Sigmoid colon (tissue), 7 donors: ENCODE measurements at places on chromosomes 3 and 15.

DNA sequence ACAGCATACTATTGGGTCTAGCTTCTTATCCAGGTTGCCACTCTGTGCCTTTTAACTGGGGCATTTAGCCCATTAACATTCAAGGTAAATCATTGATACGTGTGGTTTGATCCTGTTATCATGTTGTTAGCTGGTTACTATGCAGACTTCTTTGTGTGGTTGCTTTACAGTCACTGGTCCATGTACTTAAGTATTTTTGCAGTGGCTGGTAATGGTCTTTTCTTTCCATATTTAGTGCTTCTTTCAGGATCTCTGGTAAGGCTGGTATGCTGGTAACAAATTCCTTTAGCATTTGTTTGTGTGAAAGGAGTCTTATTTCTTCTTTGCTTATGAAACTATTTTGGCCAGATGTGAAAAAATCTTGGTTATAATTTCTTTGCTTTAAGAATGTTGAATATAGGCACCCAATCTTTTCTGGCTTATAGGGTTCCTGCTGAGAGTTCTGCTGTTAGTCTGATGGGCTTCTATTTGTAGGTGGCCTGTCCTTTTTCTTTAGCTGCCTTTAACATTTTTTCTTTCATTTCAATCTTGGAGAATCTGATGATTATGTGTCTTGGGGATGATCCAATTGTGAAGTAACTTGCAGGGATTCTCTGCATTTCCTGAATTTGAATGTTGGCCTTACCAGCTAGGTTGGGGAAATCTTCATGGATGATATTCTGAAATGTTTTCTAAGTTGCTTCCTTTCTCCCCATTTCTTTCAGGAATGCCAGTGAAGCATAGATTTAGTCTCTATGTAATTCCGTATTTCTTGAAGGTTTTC is 39.3 kb downstream of the CCR1 start:
- DNase-seq = no peak

DNA sequence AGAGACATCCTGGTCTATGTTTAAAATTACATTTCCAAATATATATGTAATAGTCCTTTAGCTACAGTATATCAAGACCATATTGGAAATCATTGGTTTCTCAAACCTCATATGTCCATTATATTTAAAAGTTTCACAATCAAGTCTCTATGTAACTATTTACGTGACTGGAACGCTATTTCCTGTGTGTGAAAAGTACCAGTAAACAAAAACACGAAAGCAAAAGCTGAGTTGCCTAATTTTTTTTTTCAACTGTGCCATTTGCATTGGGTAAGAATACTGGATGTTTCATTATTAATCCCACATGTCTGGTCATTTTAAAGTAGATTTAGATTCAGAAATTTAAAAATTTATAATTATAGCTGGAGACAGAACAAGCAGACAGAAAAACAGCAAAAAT is 381.4 kb downstream of the TBC1D5 start:
- no peak for DNase-seq

GRCh38 chr15:39898317-39898716 is 21.7 kb downstream of the GPR176 start:
- no peak for DNase-seq

DNA sequence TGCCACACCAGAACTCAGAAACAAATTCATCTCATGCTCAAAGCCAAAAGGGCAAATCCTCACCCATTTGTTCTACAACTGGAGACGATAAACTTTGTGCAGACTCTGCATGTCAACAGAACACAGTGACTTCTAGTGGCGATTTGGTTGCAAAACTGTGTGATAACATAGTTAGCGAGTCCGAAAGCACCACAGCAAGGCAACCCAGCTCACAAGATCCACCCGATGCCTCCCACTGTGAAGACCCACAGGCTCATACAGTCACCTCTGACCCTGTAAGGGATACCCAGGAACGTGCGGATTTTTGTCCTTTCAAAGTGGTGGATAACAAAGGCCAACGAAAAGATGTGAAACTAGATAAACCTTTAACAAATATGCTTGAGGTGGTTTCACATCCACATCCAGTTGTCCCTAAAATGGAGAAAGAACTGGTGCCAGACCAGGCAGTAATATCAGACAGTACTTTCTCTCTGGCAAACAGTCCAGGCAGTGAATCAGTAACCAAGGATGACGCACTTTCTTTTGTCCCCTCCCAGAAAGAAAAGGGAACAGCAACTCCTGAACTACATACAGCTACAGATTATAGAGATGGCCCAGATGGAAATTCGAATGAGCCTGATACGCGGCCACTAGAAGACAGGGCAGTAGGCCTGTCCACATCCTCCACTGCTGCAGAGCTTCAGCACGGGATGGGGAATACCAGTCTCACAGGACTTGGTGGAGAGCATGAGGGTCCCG is 199.7 kb downstream of the AKAP13 start:
- peak; percentile 67 for DNase-seq

GRCh38 chr3:194930377-194931204 is 244.9 kb downstream of the FAM43A start:
- no peak for DNase-seq

DNA sequence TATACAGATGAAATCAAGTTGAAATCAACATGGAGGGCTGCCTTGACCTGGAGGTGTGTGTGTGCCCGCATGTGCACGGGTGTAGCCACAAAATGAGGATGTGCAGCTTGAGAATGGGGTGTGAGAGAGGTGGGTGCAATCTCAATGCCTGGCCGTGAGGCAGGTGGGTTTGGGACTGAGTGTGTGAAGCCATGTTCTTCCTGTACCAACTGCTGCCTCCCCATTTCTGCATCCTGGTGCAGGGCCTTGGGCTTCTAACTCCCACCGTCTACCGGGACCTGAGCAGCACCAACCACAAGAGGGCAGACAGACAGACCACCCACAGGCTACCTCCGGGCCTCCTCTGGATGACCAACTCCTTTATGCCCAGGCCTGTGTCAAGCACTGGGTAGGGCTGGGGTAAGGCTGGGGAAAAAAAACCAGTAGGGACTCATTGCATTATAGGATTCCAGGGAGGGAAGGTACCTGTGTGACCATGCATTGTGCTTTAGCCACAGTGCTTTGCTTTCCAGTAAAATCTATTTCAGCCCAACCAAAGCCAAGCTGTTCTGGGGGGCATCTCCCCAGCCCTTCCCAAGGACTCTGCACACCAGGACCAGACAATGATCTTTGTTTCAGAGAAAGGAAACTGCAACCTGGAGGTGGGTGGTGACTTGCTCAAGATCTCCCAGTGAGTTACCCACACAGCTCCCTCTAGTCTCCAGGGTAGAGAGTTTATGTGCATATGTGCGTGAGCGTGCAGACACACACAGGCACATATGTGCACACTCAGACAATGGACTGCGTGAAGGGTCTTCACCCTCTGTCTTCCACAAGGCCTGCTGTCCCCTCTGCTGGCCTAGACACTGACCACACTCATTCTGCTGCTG is 162.2 kb upstream of the TLE3 start:
- DNase-seq = no peak
